ENCODE measurements at places on chromosomes 5 and 9. TPM values are rescaled to one million over a fixed set of nuclear protein-coding genes. Genes with fewer than 3 reads are reported as not detected.

- DNase-seq, result no peak
Measured at GRCh38 chr9:109843641-109844040, 63.6 kb downstream of the PALM2AKAP2 start.

- DNase-seq, result no peak
Measured at GRCh38 chr5:65271906-65272305, 209.8 kb downstream of the ADAMTS6 start.

DNA sequence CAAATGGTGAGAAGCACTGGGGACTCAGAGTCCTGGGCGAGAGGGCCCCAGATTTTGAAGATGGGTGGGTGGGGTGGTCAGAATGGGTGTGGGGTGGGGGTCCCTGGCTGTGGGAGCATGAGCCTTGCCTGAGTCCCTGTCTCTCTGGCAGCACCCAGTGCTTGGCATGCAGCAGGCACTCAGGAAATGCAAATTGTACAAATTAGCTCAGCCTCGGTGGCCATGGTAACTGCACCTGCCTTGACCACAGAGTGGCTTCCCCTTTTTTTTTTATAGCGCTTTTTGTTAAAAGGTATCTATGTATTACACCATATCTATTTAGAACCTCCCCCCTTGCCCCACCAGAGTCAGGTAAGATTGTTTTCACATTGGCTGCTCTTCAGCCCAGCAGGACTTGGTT is 19.2 kb upstream of the PITX1 start:
- no peak for DNase-seq

- DNase-seq, result no peak
Measured at GRCh38 chr9:114069476-114070187, 8.5 kb downstream of the AMBP start.

- no peak for DNase-seq
Measured at GRCh38 chr9:72200452-72200851, 51.2 kb downstream of the GDA start.

DNA sequence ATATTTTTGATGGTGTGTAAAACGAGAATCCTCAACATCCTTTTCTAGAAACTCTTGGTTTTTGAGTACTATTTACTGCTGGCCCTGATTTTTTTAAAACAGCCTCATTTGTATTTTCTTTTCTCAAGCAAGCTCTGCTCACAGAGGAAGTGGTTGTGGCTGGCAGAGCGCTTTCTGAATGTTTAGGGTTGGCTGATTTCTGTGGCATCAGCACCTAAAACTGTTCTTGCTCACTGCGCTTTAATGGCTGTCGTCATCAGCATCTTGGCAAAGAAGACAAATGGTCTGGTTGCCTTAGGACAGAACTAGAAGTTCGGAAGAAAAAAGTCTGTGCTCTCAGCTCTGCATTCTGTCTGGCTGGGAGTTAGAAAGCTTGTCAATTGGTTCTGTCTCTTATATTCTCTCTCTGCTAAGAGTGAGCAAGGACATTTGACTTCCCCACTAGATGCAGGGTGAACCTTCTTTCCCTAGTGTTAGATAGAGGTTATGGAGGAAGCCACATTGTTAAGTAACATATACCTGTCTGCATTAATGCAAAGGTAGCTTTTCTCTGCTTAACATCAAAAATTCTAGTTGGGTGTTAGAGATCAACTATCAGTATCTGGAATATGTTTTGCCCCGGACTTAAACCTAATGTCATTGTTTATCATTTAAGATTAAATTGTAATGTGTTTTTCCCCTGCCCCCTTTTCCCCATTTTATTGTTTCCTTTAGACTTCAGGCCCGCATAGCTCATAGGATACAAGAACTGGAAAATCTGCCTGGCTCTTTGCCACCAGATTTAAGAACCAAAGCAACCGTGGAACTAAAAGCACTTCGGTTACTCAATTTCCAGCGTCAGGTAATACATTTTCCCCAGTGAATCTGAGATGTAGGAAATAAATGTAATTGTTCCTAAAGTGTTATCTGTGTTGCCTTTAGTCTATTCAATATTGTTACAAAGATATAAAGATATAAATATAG is 39.0 kb downstream of the SMARCA2 start:
- no peak for DNase-seq

GRCh38 chr9:133979273-133979920 is 12.7 kb downstream of the VAV2 start:
- peak; percentile 60 for DNase-seq

DNA sequence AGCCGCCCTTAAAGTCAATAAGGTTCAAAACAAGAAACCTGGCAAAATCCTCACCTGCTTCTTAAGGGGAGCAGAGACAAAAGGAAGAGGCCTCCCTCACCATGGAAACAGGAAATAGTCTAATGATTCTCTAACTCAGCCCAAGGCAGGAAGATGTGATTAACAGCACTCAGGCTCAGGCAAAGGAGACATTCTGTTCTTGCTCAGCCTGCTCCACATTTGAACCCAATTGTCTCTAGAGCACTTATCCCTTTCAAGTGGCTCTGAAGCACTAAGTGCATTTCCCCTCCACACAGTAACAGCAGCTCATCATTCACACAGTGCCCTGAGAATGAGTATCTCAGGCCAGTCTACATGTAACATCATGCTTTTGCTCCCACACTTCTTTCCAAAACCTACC is 72.3 kb downstream of the NIPSNAP3B start:
- no peak for DNase-seq

DNA sequence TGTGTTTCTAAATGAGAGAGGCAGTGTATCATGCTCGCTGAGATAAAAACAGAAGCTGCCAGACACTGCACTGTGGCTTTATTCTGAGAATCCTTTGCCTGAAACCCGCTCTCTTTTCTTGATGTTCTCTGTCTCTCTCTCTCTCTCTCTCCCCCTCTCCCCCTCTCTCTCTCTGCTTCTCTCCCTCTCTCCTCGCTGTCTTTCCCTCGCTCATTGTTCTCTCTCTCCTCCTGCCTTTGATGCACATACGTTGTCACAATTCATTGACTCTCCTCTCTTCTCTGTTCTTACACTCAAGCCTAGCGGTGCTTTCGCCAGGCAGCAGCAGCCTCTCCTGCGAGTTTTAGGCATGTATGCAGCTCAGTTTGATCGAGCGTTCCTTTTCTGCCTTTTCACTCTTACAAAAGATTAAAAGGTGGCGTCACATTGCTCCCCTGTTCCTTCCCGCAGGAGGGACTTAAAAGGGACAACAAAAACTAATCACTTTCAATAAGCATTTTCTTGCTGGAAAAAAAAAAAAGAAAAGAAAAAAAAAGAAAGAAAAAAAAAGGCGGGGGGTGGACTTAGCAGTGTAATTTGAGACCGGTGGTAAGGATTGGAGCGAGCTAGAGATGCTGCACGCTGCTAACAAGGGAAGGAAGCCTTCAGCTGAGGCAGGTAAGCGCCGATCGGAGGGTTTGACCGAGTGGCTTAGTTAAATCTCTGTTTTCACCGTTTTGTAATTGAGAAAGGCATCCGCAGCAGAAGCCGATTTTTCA is 717.9 kb upstream of the WWC1 start:
- DNase-seq, result peak; percentile 18

The IL4 gene
- total RNA-seq, result not detected

The AHRR gene
- 8.7 TPM for total RNA-seq

The MUSK gene
- total RNA-seq, result not detected

The C5orf46 gene
- not detected for total RNA-seq

All from endothelial cell (in vitro differentiated cells).